T-helper 1 cell (primary cell): ENCODE measurements at places on chromosomes 4 and X.

DNA sequence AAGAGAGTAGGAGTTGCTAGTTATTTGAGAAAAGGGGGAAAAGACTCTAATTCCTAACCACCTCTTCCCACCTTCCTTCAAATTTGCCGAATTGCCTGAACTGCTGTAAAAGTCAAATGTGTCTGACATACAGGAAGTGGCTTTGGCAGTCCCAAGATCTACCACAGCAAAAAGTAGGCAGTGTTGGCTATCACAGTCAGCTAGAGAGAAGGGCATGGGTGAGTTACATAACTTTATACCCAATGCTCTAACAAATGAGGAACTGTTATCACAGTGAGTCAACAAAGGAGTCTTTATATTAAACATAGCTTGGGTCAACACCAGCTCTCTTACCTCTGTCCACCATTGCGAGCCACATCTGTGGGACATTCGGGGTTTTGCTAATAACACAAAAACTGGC is 2.4 kb upstream of the MBNL3 start:
- DNase-seq: no peak

DNA sequence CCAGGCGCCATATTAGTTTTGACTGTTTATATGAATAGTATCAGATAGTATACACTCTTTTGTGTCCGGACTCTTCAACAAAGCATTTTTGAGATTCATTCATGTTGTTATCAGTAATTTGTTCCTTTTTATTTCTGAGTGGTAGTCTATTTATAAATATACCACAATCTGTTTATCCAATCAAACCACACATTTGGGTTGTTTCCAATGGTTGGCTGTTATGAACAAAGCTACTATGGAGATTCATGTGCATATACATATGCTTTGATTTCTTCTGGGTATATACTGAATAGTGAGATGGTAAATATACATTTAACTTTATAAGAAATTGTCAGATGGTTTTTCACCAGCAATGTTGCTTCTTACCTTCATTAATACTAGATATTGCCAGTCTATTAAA is 36.8 kb upstream of the TAPT1 start:
- no peak for DNase-seq

DNA sequence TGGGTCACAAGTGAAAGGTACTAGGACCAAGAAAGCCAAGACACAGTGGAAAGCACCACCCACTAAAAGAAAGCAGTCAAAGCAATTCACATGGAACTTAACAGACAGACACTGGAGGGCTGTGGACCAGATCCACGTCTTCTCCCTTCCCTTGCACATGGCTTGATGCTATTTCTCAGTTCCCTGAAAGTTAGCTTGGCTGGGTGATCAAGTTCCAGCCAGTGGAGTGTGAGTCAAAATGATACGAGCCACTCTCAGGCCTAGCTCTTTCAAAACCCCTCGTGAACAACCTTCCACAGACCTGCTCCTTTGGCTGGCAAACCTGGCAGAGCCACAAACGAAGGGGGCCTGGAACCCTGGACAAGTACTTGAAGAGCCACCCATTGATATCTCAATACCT is 52.0 kb downstream of the RELL1 start:
- no peak for DNase-seq

- DNase-seq: no peak
Measured at GRCh38 chr4:1879485-1879884, 8.3 kb downstream of the NSD2 start.

DNA sequence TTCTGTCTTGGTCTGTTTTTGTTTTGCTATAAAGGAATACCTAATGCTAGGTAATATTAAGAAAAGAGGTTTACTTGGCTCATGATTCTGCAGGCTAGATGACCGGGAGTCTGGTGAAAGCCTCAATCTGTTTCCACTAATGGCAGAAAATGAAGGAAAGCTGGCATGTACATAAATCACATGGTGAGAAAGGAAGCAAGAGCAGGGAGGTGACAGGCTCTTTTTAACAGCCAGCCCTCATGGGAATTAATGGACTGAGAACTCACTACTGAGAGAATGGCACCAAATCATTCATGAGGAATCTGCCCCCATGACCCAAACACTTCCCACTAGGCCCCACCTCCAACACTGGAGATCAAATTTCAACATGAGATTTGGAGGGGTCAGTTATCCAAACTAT is 27.6 kb downstream of the SATL1 start:
- no peak for DNase-seq
